ENCODE measurements at places on chromosomes 13 and 19.

- no peak for DNase-seq
Observed at GRCh38 chr13:46712524-46712923, 84.4 kb downstream of the ESD start.

GRCh38 chr19:29833614-29834261 lies 21.9 kb downstream of the CCNE1 start:
- DNase-seq = no peak

- DNase-seq = no peak
Observed at GRCh38 chr13:98523455-98524102, 53.3 kb downstream of the STK24 start.

DNA sequence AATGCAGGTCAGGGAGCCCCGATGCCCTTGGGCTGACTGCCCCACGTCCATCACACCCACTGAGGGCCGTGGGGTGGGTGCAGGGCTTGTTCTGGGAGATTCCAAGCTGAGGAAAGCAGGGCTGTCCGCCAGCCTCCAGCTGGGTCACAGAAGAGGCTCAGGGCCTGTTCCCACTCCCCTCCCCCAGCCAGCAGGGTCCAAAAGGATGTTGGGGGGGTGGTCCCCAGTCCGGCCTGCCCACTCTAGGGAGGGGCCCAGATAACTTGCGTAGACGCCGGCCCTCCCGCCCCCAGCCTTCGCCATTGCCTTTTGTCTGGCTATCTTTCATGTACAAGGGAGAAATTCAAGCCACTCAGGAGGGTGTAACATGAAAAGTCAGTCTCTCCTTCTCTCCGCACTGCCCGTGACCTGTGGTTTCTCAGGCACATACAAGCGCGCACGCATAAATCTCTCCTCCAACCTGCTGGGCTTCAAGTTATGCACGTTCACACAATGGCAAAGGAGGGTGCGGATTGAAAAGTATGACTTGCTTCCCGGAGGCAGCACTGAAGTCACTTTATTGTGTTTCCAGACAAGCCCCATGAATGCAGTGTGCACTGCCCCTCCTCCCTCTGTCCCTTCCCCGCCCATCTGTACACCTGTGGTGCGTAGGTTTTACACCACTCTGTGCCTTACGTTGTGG lies 20.2 kb downstream of the CARM1 start:
- no peak for DNase-seq

DNA sequence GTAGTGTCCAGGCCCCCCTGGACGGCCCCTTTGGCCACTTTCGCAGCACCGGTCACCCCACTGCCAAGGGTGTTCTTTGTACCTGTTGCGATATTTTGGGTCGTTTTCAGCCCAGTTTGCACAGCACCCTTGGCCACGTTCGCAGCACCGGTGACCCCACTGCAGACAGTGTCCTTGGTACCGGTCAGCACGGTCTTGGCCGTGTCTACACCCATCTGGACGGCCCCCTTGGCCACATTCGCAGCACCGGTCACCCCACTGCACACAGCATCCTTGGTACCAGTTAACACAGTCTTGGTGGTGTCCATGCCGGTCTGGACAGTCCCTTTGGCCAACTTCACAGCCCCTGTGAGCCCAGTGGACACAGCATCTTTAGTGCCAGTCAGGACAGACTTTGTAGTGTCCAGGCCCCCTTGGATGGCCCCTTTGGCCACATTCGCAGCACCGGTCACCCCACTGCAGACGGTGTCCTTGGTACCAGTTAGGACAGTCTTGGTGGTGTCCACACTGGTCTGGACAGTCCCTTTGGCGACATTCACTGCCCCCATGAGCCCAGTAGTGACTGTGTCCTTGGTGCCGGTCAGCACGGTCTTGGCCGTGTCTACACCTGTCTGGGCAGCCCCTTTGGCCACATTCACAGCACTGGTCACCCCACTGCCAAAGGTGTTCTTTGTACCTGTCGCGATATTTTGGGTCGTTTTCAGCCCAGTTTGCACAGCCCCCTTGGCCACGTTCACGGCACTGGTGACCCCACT lies 6.8 kb downstream of the PLIN4 start:
- no peak for DNase-seq

DNA sequence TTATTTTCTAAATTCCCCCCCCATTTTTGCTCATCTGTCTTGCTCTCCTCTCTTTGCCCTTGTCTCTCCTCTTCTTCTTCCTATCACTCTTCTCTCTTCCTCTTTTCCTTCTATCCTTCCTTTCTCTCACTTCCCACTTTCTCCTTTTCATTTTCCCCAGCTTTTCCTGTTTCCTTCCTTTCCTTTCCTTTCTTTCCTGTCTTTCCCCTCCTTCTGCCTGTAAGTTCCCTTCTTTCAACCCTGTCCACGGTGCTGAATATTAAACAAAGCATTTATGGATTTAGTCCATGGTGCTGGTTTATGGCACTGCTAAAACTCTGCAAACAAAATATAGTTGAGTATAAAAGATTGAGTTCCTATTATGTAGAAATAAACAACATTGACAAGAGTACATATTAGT lies 27.6 kb downstream of the SCEL start:
- no peak for DNase-seq

- DNase-seq = peak; percentile 82
Observed at GRCh38 chr13:96053003-96053703, at the start of gene UGGT2. TSS of gene UGGT2 (minus strand) at chr13:96053401. CDS start at chr13:96053312, 89 bp downstream.

DNA sequence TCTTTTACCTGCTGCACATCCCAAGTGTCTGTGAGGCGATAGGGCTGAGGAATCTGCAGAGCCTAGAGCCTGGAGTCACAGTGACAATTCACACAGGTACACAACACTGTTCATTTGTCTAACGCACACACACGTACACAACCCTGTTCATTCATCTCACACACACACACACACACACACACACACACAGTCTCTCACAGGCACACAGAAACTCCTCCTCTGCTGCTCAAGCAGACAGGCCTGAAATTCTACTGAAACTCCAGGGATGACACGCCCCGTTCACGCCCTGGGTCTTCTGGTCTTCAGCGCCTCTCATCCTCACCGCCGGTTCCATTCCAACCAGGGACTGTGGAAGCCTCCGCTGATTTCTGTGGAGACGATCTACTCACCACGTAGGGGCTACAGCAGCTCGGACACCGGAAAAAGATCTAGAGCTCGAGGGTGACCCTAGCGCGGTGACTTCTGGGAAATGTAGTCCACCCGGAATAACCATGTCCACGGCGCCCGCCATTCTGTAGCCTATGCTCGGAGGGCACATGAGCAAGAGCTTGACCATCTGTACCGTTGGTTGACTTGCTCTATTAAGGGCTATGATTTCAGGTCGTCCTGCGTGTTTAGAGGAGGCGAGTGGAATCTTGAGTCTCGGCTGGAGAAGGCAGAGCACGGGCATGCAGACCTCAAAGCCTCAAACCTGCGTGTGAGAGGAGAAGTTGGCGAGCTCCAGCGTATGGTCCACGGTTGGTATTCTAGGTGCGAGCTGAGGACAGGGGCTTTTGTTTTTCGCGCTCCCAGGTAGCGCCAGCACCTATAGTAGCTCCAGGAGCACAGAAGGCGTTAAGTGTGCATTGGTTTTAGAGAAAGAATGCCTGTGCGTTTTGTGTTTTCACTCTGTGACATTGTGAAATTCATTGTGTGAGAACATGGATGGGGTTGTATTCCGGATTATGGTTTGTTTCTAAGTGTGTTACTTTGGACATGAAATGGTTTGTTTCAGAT lies 33.4 kb downstream of the ZNF45 start:
- DNase-seq = peak; percentile 29

DNA sequence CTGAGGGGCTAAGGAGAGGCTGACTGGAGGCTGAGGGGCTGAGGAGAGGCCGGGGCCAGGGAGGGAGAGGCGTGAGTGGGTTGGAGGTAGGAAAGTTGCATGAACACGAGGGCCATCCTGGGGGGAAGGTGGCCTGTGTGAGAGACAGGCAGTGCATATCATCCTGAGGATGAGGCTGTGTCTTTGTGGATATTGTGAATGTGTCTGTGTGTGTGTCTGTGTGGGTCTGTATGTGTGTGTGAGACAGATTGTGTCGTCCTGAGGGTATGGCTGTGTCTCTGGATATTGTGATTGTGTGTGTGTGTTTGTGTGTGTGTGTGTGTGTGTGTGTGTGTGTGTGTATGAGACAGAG lies 422 bp downstream of the ZNF71 start:
- DNase-seq = no peak

GRCh38 chr19:17170538-17171297 lies 44.4 kb upstream of the USE1 start:
- DNase-seq = no peak

DNA sequence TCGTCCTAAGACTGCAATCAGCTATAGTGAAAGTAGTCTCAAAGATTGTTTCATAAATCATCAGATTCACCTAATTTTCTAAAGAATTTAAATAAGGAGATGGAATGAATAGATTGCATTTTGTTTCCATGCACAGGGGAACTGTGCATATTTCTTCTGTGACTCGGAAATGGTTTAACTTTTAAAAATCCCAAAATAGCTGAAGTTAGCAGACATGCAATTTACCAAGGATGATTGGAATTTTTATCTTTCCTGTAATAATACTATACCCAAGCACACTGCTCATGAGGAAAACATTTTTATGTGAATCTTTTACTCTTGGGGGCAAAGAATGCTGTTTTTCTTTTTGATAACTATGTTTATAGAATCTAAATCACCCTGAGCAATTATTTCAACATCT lies 15.0 kb upstream of the LMO7 start:
- no peak for DNase-seq

GRCh38 chr13:51453207-51453958 lies 547 bp upstream of the INTS6 start:
- DNase-seq = peak; percentile 68

GRCh38 chr19:58584498-58585441 lies 11.6 kb upstream of the MZF1 start:
- no peak for DNase-seq

DNA sequence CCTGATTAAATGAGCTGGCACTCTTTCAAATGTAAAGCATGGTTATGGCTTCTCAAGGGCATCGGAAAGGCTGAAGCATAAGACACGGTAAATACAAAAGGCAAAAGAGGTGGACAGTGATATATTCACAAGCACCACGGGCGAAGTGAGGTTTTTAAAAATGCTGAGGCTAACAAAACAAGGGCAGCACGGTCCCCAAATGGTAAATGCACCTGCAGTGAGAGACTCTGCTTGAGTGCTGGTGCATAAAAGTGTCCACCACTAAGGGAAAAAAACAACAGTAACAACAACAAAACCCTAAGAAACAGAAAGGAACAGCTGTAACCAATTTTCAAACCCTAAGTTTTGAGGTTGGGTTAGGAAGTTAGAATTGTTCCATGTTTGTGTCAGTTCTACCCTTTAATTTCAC lies 234.9 kb downstream of the PCDH9 start:
- no peak for DNase-seq

DNA sequence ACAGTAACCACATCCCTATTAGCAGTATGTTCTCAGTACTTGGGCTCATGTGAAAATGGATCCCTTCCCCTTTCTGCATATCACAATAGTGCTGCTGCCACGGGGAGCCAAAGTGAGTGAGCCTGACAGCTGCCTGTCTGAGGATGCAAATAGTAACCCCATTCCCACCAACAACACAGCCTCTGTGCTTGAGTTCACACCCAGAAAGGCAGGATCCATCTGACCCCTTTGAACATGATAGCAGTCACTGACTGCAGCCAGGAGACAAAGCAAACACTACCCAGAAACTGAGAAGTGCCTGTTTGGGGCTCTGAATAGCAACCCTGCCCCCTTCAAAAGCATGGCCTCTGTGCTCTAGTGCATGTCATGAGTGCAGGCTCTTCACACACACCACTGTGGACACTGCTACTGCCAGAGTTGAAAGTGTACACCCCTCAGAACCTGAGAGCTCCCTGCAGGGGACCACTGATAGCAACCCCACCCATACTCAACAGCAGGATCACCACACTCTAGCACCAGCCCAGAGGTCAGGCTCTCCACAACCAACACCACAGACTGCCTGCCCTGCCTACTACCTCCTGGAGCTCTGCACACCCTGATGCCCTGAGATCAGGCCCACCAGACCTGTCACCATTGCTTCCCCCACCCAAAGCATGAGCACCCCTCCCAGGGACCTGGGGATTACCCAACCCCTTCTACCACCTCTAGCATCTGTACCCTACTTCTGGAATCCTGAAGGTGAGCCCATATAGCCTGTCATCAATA lies 1563.5 kb upstream of the PRR20A start:
- DNase-seq = no peak

DNA sequence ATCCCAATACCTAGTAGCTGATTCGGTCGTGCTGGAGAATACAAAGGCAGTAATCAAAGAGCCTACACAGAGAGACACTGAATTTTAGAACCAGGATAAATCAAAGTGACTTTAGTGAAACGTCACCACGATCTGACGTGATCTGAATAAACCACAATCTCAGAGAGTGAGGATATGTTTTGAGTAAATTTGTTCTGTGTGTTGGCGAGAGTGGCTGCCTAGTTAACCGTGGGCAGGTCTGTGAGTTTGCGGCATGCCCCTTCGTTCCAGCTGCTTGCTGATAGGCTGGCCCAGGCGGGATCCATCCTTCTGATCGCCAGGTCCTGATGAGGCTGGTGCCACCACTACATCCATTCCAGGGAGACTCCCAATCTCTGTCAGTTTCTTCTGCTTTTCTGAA lies 40.4 kb downstream of the LRCH1 start:
- DNase-seq = no peak

DNA sequence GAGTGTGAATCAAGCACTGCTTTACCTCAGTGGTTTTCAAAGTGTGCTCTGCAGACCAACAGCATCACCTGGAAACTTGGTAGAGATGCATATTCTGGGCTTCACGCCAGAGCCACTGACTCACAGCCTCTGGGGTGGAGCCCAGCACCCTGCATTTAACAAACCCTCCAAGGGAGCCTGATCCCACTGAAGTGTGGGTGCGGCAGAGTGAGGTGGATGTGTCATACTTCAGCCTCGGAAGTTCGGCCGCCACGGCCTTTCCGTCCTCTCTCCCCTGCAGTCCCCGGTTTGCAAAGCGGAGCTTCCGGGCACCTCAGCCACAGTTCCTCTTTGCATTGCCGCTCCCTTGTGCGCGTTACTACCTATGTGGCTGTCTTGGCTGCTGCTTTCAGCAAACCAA lies 33.3 kb upstream of the MICU2 start:
- DNase-seq = no peak

GRCh38 chr13:95251641-95252040 lies 49.6 kb downstream of the ABCC4 start:
- DNase-seq = no peak

GRCh38 chr19:8526345-8527091 lies 12.6 kb upstream of the ZNF414 start:
- DNase-seq = peak; percentile 51

DNA sequence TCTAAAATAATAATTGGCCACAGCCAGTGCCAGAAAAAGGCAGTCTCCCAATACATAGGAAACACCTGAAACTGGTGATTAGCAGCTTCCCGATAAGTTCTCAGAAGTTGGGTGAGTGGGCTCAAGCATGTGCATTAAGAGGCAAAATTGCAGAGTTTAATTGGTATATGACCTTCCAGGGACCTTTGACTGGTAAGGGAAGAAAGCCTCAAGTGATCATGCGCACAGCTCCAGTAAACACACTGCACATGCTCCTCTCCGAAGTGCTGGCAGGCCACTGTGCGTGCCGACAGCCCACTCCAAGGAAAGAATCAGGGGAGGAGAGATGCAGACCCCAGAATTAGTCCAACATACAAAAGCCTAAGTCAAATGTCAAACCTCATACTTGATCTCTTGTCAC lies 18.9 kb upstream of the CEACAM8 start:
- no peak for DNase-seq

- no peak for DNase-seq
Observed at GRCh38 chr13:103531278-103531677, 465.1 kb upstream of the SLC10A2 start.

- DNase-seq = no peak
Observed at GRCh38 chr13:110446575-110446890, 115.0 kb downstream of the RAB20 start.

GRCh38 chr13:76745261-76746200 lies 140.7 kb downstream of the KCTD12 start:
- no peak for DNase-seq

GRCh38 chr19:42301646-42302203 lies at the start of gene PRR19:
TSS of gene PRR19 (plus strand) at chr19:42302132. CDS start at chr19:42309585, 7,453 bp downstream.
- no peak for DNase-seq
